ENCODE measurements at places on chromosomes 11 and 22. TPM values are rescaled to one million over a fixed set of nuclear protein-coding genes. Genes with fewer than 3 reads are reported as not detected.
A peak's percentile ranks its signal among the peaks of the same experiment; 100 is the strongest.

DNA sequence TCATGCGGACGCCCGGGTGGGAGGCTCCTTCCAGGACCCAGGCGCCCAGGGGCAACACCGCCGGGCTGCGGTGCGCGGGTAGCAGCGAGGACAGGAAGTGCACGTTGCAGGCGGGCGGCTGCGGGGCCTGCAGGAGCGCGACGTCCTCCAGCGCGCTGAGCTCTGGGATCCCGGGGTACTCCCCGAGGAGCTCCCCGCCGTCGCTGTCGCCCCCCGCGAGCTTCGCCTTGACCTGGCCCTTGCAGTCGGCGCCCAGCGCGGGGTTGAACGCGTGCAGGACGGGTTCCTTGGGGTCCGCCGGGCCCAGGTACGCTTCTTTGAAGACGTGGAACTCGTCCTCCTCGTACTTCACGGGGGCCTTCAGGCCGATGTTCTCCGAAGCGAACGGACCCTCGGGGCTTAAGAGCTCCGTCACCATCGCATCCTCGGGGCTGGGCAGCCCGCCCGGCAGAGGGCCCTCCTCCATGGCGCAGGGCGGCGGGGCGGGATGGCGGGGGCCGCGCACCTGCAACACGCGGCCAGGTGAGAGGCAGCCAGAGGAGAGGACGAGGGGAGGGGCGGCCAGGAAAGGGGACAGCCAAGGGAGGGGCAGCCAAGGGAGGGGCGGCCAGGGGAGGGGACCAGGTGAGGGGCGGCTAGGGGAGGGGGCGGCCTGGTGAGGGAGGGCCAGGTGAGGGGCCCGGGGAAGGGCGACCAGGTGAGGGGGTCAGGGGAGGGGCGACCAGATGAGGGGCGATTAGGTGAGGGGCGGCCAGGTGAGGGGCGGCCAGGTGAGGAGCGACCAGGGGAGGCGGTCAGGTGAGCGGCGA lies 921 bp downstream of the TESMIN start:
- DNase-seq = peak; percentile 29

DNA sequence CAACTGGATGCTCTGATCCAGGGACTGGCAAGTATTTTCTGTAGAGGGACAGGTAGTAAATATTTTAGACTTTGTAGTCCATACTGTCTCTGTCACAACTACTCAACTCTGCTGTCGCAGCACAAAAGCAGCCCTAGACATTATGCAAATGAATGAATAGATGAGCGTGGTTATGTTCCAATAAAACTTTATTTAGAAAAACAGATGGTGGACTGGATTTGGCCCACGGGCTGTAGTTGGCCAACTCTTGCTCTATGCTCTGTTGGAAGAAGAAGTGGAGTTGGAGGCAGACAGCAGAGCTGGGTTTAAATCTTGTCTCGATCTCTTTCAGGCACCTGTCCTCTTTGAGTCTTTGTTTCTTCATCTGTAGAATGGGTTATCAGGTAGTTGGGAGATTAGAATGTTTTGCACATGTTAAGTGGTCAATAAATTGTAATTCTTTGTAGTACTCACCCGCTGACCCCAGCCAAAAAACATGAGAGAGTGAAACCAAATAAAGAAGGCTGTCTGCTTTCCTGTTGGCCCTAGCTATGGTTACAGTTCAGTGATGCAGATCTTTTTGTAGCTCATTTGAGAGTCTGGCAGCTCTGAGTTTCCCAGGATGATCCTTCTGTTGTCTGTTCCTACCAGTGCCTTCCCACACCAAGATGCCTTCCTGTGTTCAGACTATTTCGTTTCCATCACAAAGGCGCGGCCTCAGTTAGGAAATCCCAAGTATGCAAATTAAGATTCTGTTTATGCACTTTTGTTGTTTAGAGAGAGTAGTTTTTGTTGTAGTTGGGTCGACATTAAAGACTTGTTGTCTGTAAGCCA lies 198.1 kb upstream of the SEZ6L start:
- no peak for DNase-seq

CLTCL1 gene
- total RNA-seq = 1.4 TPM

DNA sequence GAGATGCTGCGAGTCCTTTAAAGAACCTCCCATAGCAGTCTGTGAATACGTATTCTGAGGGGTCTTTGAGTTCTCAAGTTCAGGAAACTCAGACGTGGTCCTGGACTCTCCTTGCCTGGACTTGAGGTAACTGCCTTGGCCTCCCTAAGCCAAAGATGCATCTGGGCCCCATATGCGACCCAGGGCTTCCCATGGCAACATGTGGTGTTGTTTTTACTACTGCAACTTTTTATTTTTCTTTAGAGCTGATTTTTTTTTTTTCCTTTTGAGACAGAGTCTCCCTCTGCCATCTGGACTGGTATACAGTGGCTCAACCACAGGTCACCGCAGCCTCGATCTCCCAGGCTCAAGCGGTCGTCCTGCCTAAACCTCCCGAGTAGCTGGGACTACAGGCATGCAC lies 321.1 kb downstream of the ST3GAL4 start:
- no peak for DNase-seq

DNA sequence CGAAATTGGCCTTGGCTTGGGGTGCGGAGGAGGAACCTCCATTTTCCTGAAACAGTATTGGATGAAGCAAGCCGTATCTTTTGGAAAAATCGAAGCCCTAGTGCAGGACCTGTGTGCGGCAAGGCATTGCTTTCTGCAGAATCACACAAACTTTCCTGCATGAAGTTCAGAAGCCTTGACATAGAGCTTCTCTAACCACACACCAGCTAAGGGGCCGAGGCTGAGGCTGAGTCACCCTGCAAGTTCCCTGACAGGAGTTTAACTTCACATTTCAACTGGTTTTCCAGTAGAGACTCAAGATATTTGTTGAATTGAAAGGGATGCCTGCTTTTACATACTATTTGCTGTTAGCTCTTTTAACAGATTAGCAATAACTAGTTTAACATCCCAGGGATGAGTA lies 67.8 kb downstream of the TCF20 start:
- DNase-seq = no peak

GRCh38 chr11:72348250-72348649 lies 86.1 kb downstream of the CLPB start:
- no peak for DNase-seq

DNA sequence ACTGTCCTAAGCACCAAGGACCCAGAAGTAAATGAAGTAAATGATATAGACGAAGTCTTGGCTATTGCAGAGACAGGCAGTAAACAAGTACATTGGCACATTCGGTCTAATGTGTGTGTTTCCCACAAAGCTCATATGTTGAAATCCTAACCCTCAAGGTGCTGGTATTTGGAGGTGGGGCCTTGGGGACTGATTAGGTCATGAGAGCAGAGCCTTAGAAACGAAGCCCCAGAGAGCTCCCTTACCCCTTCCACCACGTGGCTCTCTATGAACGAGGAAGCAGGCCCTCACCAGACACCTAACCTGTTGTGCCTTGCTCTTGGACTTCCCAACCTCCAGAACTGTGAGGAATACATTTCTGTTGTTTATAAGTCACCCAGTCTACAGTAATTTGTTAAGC lies 14.9 kb downstream of the CLMP start:
- no peak for DNase-seq

Measured in naive thymus-derived CD8-positive, alpha-beta T cell (primary cell).